H4 (cell line): ENCODE measurements at places on chromosomes 2 and 18. TPM values are rescaled to one million over a fixed set of nuclear protein-coding genes. Genes with fewer than 3 reads are reported as not detected.

DNA sequence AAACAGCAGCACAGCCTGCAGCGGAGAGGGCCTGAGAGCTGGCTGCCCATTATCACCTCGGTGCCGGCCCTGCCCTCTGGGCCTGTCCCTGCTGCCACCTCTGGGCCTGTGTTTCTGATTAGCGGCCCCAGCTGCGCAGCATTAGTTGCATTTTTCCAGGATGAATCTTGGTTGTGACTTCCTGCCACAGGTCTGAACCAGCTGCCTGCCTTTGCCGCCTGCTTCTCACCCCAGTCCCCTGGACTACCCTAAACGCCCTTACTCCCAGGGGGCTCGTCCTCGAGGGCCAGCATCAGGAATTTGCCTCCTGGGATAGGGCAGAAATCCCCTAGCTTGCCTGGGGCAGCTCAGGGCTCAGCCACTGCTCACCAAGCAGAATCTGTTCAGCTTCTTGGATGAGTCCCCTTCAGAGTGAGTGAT is 342.8 kb downstream of the DYSF start:
- DNase-seq: peak; percentile 38

- peak; percentile 95 for DNase-seq
Measured at GRCh38 chr2:45946023-45946422, 294.5 kb downstream of the PRKCE start.

DNA sequence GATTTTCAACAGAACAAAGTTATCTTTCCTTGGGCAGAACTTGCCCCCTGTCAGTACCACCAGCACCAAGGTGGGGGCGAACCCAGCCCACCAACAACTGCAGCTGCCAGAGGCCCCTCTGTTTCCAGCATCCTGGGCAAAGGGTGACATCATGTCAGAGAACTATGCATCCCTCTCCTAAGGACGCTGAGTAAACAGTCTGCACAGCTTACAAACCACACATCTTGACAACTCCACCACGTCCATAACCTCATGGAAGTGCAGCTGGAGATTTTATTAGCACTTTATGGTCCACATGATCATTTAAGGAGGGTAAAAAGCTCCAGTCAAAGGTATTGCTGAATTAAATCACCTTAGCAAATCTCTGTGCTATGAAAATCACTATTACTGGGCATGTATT is 40.4 kb downstream of the PIEZO2 start:
- DNase-seq: peak; percentile 47

DNA sequence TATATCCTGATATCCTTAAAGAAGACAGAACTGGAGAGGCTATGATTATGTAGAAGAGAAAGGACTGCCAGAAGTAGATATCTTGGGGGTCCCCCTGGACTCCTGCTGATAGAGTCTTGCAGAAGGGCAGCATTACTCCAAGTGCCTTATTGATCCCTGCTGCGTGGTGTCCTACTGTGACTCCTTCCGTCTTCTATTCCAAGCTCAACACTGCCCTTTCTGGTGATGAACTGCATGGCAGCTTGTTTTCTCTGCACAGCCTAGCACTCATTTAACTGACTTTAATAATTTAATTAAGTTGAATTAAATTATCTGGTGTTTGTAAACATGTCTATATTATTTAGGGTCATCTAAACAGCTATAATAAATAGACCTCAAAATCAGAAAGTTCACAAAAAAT is 194.1 kb upstream of the DSEL start:
- DNase-seq: no peak

The UNC80 gene
- total RNA-seq: not detected in 2 replicates

The BOK gene
- total RNA-seq: 1.2 and 2.3 TPM in 2 replicates
